ENCODE measurements at places on chromosomes 1 and 21.

DNA sequence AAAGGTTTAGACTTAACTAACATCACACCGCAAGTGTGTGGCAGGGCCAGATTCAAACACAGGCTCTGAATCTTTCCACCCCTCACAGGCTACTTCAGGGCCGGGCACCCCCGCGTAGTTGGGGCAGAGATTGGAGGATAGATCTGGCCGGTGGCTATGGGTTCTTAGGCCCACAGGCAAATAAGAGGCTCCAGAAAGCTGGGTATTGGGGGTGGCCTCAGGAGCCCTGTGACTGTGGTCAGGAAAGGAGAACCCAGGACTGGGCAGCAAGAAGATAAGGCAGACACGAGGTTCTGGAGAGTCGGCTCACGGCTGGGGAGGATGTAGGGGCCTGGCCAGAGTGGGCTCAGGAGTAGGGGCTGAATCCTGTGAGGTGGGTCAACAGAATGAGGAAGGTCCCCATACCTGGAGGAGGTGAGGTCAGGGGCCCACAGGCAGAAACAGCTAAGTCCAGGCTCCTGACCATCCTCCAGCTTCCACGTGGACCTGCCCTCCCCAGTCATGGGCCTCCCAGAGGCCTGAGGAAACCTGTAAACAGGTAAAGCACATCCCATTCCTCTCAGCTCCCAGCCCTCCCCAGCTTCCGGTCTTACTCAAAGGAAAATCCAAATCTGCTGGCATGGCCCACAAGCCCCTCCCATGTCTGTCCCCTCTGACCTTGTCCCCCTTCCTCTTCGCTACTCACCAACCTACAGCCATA, 306.2 kb downstream of the MATN1 start:
- no peaks in the 10 kb centered on the region for H3K36me3 ChIP-seq
- H3K27me3 ChIP-seq, result peaks cover 3% of the 10 kb centered on the region
- H3K4me3 ChIP-seq, result no peak overlapping the region
- peak; percentile 27 for DNase-seq
- H3K4me1 ChIP-seq, result peaks cover 18% of the 10 kb centered on the region
- no peak overlapping the region for H3K27ac ChIP-seq

GRCh38 chr1:187032982-187033692, 204.4 kb downstream of the PLA2G4A start:
- H3K4me1 ChIP-seq, result peaks cover 20% of the 10 kb centered on the region
- H3K27ac ChIP-seq, result no peak overlapping the region
- no peak overlapping the region for H3K4me3 ChIP-seq
- no peaks in the 10 kb centered on the region for H3K27me3 ChIP-seq

DNA sequence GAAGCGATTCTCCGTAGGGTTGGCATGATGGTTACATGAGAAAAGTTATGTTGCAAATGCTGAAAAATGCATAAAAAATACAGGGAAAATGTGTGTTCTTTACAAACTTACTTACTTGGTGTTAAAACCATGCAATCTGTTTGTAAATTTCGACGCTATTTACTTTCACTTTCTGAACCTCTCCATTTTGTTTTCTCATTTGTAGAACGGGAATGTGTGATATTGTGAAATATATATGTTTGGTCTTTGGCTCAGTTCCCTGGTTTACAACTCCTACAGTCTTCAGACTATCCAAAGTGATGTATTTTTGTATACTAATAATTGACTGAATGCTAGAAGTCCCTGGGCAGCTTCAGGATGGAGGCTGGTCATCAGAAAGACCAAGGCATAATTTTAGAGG, 982.3 kb downstream of the ADGRL2 start:
- no peaks in the 10 kb centered on the region for H3K36me3 ChIP-seq
- H3K27me3 ChIP-seq, result no peaks in the 10 kb centered on the region
- H3K4me1 ChIP-seq, result peaks cover 33% of the 10 kb centered on the region
- H3K4me3 ChIP-seq, result no peak overlapping the region

DNA sequence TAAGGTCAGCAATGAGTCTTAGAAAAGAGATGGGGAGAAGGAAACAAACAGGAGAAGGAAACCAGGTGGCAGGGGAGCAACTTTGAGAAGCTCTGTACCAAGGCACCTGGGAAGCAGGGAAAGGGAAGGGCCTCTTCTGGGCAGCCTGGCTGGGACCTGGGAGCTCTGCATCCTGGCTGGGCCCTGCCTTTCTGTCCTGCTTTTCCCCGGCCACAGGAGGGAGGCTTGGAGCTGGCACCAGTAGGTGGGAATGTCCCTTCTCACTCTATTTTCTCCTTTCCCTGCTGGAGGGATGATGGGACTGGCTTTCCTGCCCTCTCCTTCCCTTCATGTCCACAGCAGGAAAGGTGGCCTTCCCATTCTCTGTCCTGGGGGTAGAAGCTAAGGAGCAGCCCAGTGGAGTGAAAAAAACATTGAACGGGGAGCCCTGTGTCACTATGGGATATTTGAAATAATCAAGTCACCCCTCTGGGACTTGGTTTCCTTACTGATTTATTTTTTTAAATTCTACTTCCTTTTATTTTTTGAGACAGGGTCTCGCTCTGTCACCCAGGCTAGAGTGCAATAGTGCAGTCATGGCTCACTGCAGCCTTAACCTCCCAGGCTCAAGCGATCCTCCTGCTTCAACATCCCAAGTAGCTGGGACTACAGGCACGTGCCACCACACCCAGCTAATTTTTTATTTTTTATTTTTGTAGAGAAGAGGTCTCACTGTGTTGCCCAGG, 5.1 kb upstream of the NES start:
- peaks cover 9% of the 10 kb centered on the region for H3K4me1 ChIP-seq
- no peaks in the 10 kb centered on the region for H3K36me3 ChIP-seq
- peaks cover 24% of the 10 kb centered on the region for H3K27me3 ChIP-seq
- H3K27ac ChIP-seq, result no peak overlapping the region
- no peak for DNase-seq

DNA sequence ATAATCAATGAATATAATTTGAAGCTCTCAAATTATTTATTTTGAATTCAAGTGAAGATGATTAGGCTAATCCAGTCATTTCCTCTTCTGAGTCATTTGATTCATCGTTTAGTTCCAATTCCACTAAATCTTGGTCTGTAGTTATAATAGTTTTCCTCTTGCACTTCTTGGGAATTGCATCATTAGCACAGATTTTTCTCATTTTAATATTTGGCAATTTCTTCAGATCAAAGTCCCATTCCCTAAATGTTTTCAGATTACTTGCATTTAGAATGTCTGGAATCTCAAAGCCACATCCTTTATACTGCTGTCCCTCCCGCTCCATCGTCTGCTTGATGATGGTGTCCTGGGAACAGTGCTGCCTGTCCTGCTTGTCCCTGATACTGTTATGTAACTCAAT, 43.5 kb downstream of the MAST2 start:
- H3K36me3 ChIP-seq, result peaks cover 22% of the 10 kb centered on the region
- peaks cover 13% of the 10 kb centered on the region for H3K4me1 ChIP-seq
- peak overlapping the region; percentile 19 for H3K27ac ChIP-seq

GRCh38 chr1:230144758-230145504, 77.9 kb downstream of the GALNT2 start:
- DNase-seq, result no peak
- no peaks in the 10 kb centered on the region for H3K27me3 ChIP-seq
- H3K36me3 ChIP-seq, result no peaks in the 10 kb centered on the region

- H3K27me3 ChIP-seq, result no peaks in the 10 kb centered on the region
- H3K4me3 ChIP-seq, result no peak overlapping the region
- no peak for DNase-seq
- peaks cover 24% of the 10 kb centered on the region for H3K4me1 ChIP-seq
- no peak overlapping the region for H3K27ac ChIP-seq
- H3K36me3 ChIP-seq, result no peaks in the 10 kb centered on the region
Measured at GRCh38 chr1:70358921-70359564, 4.5 kb upstream of the ANKRD13C start.

DNA sequence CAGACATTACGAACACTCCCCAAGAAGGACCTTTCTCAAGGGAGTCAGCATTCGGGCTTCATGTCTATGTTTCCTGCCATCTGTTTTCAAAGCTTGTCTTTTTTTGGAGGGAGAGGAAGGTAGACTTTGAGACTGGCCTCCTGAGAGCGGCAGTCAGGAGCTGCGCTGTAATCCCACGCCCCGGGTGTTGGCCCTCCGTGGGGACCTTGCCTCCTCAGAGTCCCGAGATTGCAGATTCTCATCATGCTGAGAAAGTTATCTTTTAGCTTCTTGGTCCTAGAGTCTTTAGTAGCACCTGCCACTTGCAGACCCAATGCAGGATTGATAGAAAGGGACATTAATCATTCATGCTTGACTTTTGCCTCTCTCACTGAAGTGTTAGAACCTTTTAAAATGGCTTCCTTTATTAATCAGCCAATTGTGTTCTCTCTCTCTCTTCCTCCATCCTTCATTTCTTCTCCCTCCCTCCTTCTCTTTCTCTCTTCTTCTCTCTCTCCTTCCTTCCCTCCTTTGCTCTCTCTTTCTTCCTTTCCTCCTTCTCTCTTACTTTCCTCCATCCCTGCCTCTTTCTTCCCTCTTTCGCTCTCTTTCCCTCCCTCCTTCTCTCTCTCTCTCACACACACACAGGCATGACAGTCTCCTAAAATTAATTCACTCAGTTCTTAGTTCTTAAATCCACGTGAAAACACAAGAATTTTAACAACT, 25.2 kb upstream of the GNPAT start:
- no peaks in the 10 kb centered on the region for H3K36me3 ChIP-seq
- H3K27me3 ChIP-seq, result peaks cover 64% of the 10 kb centered on the region
- no peak overlapping the region for H3K27ac ChIP-seq
- DNase-seq, result no peak

- H3K27ac ChIP-seq, result peak overlapping the region; percentile 93
- H3K4me1 ChIP-seq, result peaks cover 36% of the 10 kb centered on the region
- peaks cover 4% of the 10 kb centered on the region for H3K27me3 ChIP-seq
- H3K36me3 ChIP-seq, result peaks cover 5% of the 10 kb centered on the region
- H3K4me3 ChIP-seq, result peak overlapping the region; percentile 81
- DNase-seq, result no peak
Measured at GRCh38 chr1:109399326-109399957, 1.7 kb upstream of the SORT1 start.

GRCh38 chr1:211695135-211695816, 19.9 kb upstream of the NEK2 start:
- H3K27me3 ChIP-seq, result peaks cover 4% of the 10 kb centered on the region
- no peak overlapping the region for H3K4me3 ChIP-seq
- no peak for DNase-seq
- H3K4me1 ChIP-seq, result no peaks in the 10 kb centered on the region

GRCh38 chr1:230270185-230270558, 156.0 kb downstream of the PGBD5 start:
- peaks cover 17% of the 10 kb centered on the region for H3K4me1 ChIP-seq
- H3K4me3 ChIP-seq, result no peak overlapping the region
- no peak for DNase-seq
- no peak overlapping the region for H3K27ac ChIP-seq
- H3K27me3 ChIP-seq, result no peaks in the 10 kb centered on the region
- H3K36me3 ChIP-seq, result no peaks in the 10 kb centered on the region

- H3K4me3 ChIP-seq, result no peak overlapping the region
- H3K4me1 ChIP-seq, result peaks cover 9% of the 10 kb centered on the region
- DNase-seq, result peak; percentile 83
- peaks cover 2% of the 10 kb centered on the region for H3K27me3 ChIP-seq
Measured at GRCh38 chr1:16032388-16033102, 10.7 kb downstream of the CLCNKA start.

DNA sequence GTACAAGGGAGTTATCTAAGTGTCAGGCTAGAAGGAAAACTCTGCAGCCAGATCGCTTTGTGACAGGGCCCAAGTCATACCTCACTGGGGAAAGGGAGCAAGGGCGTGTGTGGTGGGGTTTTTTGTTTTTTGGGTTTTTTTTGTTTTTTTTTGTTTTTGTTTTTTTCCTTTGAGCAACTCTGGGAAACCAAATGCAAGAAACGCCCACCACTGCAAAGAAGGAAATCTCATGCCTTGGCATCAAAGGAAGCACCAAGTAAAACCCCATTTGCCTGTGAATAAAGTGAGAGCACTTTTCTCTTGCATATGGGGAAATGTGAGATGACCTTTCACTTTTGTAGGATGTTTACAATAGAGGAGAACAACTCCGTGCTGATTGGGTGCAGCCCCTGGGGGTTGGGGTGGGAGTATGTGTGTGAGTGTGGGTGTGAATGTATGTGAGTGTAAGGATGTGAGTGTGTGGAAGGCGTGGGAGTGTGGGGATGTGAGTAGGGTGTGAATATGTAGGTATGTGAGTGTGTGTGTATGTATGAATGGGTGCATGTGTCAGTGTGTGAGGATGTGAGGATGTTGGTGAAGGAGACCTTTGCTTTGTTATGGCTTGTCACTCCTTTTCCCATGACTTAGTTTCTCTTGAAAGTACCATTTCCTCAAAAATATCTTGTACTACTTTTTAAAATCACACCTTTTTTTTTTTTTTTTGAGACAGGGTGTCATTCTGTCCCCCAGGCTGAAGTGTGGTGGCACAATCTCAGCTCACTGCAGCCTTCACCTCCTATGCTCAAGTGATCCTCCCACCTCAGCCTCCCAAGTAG, 34.6 kb downstream of the IL12RB2 start:
- DNase-seq, result no peak
- H3K36me3 ChIP-seq, result no peaks in the 10 kb centered on the region
- H3K4me3 ChIP-seq, result no peak overlapping the region
- peaks cover 2% of the 10 kb centered on the region for H3K4me1 ChIP-seq
- peaks cover 2% of the 10 kb centered on the region for H3K27me3 ChIP-seq
- no peak overlapping the region for H3K27ac ChIP-seq

DNA sequence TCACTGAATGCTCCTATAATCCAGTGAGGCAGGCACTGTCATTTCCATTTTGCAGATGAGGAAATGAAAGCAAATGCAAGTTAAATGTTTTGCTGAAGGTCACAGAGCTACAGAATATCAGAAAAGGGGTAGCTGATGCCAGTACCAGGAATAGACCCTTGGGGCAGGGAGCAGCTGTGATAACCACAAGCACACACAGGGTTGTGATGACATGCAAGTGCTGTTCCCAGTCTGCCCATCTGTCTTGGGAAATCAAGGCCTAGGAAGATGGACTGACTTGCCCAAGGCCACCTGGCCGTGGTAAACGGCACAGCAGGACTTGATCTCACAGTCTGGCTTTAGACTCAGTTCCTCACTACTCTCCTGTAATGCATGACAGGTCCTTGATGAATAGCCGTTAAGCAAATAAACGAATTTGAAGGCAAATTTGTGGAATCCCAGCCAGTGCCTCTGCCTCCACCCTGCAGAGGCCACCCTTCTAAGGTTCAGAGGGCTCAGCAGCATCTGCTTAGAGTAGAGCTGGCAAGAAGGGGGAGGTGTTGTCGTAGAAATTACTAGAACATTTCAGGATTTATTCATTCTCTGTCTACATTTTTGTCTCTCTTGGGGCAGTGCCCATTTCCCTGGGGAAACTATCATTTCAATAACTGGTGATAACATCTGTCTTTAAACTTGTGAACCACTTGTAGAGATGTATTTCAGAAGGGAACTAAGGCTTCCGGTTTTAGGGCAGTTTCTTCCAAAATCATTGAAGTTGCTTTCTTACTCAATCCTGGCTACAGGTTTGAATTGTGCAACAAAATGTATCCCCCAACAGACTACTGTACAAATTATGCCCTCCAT, 53.2 kb upstream of the MRPS6 start:
- H3K27ac ChIP-seq, result peak overlapping the region; percentile 13
- peaks cover 14% of the 10 kb centered on the region for H3K4me1 ChIP-seq
- DNase-seq, result no peak

Measured in mesothelial cell of epicardium (in vitro differentiated cells).